Stimulated activated CD4-positive, alpha-beta T cell treated with anti-CD3 and anti-CD28 coated beads, Interleukin-12 subunit alpha, Interleukin-12 subunit beta, amount 100 ng/mL, for 4 hours (primary cell): ENCODE measurements at places on chromosomes 6 and 20.

GRCh38 chr6:100461278-100461916 is 3.3 kb downstream of the SIM1 start:
- DNase-seq, result no peak

DNA sequence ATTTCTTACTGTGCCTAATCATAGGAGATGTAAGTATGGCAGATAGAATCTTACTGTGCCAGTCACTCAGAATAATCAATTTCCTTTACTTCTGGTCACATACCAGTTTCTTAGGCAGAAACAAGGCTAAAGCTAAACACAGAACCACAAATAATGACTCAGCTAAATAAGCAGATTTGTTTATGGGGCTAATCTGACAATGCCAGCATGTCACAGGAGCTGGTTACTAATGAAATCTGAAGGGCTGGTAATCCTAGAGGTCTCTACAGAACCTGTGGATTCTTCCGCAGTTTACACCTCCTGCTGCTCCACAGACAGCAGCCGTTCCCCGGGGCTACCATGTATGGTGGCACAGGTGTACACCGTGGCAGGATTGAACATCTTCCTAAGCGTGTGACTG is 80.8 kb downstream of the LYRM4 start:
- no peak for DNase-seq

- DNase-seq, result no peak
These were observed 12.8 kb upstream of the ZNF217 start for GRCh38 chr20:53606364-53606985.

DNA sequence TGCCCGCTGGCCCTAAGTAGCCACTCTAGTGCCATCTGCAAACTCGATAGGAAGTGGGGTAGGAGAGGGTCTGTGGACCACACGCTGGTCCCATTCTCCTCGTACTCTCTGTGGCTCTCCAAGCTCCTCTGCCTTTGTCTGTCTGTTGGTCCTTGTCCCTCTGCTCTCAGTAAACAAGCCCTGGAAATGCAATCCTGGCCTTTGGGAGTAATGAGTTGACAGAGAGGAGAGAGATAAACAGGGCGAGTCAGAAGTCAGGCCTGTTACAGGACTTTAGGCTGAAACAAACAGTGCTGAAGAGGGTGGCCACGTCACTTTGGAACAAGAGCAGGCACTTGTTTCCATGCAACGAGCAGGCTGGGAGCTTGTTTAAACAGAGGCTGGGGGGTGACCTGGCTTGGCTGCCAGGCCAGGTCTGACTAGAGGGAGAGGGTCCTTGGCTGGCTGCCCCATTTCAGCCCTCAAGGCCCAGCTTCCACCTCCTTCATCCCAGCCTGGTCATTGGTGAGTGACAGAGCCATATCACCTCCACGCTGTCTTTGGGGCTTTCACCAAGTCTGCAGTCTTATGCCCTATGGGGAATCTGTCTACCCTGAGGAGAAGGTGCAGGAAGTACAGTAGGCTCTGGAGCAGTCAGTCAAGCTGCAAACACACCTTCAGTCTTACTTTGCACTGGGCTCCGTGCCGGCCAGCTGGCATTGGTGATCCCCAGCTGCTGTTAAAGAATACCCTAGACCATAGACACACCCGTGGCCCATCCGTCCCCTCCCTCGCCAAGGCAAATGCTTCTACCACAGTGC is 22.6 kb downstream of the FOXP4 start:
- DNase-seq, result no peak

DNA sequence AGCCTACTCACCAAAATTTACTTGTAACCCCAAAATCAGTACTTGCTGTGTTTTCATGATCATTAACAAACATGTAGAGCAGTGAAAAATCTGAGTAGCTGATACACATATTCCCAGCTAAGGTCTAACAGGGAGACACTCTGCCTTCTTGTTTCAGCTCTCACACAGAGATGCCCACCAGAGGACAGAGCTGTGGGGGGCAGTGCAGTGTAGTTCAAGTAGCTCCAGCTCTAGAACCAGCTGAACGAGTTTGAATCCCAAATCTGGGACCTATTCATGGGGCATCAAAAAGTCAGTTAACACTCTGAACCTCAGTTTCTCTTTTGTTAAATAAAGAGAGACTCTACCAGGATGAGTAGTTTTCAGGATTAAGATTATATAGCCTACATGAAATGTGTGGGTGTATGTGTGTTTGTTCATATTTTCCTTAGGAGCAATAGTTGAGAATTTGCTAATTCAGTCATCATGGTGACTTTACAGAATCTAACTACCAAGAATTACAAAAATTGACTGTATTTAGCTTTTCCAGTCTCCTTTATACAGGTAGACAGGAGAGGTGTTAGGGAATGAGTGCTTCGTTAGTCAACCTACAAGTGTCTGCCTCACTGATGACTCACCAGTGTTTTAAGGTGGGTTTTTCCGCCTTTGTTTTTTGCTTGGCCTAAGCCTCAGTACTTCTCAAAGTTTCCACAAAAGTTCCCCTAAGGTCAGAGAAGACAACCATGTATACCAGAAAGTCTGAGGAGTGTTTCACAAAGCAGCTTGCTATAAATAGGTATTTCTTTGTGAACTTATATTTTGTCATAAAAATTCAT is 164.0 kb upstream of the RUNX2 start:
- no peak for DNase-seq
